Suppressor macrophage treated with lipopolysaccharide for 1 hour (primary cell): ENCODE measurements at places on chromosomes 3 and 15.

DNA sequence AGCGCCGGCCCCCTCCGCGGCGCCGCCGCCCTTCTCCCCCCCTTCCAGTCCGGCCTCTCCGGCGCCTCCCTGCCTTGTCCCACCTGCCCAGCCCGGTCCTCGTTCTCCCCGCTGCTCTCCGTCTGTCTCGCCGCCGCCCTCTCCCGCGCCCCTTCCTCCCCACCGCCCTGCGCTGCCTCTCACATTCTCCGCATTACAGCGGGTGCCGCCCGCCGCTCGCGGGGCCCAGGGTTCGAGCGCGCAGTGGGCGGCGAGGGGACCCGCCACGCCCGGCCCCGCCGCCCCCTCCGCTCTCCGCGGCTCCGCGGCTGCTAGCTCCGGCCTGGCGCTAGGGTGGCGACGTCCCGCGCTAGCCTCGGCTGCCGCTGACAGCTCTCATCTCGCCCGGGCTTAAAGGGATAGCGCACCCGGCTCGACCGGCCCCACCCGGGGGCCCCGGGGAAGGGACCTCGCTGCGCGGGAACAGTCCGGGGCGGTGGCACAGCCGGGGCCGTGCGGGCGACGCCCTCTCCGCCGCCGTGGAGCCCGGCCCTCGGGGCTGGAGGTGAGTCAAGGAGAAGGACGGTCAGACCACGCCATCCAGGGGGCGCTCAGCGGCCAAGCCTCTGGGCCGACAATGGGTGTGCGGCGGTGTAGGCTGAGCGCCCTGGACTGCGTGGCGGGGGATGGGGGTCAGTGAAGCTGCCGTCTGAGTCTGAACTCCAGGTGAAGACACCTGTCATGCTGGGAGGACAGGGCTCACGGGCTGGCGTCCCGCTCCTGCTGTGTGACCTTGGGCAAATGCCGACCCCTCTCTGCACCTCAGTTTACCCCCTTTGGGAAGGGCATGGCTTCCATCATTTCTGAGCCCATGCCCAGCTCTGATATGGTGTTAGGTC lies 187.4 kb upstream of the LINGO1 start:
- DNase-seq, result peak; percentile 52

DNA sequence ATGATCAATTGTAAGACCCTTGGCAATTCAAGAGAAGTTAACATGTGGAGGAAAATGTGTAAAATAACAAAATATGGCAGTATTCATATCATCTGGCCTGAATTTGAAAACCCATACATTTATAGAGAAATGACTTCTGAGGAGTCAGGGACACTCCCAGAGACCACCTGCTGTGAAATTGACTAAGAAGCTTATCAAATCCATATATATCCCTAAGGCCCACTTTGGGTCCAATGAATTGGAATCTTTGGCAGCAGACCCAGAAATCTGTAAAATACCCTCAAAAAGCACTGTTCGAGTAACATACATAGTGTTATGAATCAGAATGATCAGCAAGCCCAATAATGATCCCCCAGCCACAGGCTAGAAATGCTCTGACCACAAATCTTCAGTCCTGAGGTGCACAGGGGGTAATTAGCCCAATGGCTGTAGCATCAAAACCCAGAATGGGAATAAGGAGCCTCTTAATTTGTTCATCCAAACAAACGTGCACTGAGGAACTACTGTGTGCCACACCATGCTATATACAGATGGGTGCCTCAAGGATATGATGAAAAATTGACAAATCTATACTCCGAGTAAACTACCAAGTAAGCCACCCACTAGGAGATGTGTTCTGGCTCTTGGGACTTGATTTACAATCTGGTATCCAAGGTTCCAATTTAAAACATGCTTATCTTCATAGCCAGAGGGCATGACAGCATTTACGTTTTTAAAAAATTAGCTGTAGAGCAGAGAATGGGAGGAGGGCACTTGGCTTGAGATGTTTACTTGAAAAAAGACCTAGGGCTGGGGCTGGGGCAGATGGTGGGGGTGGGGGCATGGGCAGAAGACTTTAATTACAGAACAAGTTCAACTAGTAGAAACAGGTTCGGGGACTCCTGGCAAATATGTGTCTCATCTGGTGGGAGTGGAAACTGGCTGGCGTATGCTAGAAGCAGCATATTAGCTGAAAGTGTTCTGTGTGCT lies 9.1 kb upstream of the ARHGEF3 start:
- no peak for DNase-seq

GRCh38 chr15:42034628-42035434 lies 14.0 kb upstream of the PLA2G4E start:
- peak; percentile 39 for DNase-seq

GRCh38 chr15:41842229-41842628 lies 3.6 kb downstream of the PLA2G4B start:
- DNase-seq, result no peak

- DNase-seq, result no peak
Measured at GRCh38 chr15:59105854-59106253, 908 bp downstream of the CCNB2 start.

DNA sequence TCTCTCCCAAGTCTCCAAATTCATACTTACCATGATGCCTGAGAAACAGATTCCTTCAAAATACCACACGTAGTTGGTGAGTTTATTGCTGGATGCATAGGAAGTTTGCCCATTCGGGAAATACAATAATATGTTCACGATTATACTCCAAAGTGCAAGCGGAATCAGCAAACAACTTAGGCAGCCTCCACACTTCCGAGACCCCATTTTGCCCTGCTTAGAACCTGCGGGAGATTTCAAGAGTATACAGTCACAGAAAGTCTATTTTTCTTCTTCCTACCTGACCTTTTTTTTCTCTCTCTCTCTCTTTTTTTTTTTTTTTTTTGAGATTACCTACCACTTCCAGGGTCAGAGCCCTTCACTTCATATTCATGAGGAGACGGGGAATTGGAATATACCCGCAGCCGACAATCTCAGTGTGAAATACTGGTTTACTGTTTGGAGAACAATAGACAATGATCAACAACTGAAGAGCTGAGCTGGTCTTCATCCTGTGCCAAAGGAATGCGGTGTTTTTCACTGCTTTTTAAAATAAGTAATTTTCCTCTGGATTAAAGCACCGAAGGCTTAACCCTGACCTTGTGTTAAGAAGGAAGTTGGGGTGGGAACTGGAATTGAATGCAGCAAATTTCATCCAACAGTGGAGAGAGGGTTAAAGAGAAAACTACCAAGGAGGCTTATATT lies at the start of gene TM4SF18:
TSS of gene TM4SF18 (minus strand) at position 461 of the 684 bp plus-strand sequence. CDS start at position 207, 254 bp downstream.
- no peak for DNase-seq

GRCh38 chr3:15291589-15292541 lies 40.5 kb downstream of the SH3BP5 start:
- DNase-seq, result peak; percentile 60

DNA sequence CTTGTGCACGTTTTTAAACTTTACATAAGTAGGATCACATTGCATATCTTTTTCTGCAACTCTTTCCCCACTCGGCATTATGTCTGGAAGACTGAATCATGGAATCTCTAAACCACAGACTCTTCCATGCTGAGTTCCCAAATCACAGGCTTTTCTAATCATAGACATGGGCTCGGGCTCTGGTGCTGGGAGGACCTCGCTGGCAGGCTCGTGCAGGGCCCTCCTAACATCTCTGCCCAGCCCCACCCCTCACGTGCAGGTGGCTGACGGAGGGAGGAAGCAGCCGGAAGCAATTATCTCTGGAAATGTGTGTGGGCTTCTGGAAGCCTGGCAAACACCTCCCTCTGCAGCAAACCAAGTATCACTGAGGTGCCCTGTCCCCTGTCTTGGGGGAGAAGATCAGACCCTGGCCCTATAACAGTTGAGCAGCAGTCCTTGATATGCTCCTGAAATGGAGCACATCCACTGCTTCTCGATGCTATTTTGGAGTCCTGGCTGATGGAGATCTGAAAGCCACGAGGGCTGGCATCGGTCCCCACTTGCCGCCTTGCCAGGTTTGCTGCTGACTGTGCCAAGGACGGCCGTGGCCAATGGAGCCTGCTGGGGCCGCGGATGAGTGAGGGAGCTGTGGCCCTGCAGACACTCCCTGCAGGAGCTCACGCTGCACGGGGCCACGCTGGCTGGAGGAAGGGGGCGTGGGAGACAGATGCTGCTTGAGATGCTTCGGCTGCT lies 4.4 kb upstream of the IQSEC1 start:
- no peak for DNase-seq

GRCh38 chr3:134597390-134597970 lies 53.3 kb downstream of the KY start:
- DNase-seq, result no peak

- DNase-seq, result peak; percentile 32
Measured at GRCh38 chr15:89777073-89777751, 1.1 kb downstream of the MESP2 start.

DNA sequence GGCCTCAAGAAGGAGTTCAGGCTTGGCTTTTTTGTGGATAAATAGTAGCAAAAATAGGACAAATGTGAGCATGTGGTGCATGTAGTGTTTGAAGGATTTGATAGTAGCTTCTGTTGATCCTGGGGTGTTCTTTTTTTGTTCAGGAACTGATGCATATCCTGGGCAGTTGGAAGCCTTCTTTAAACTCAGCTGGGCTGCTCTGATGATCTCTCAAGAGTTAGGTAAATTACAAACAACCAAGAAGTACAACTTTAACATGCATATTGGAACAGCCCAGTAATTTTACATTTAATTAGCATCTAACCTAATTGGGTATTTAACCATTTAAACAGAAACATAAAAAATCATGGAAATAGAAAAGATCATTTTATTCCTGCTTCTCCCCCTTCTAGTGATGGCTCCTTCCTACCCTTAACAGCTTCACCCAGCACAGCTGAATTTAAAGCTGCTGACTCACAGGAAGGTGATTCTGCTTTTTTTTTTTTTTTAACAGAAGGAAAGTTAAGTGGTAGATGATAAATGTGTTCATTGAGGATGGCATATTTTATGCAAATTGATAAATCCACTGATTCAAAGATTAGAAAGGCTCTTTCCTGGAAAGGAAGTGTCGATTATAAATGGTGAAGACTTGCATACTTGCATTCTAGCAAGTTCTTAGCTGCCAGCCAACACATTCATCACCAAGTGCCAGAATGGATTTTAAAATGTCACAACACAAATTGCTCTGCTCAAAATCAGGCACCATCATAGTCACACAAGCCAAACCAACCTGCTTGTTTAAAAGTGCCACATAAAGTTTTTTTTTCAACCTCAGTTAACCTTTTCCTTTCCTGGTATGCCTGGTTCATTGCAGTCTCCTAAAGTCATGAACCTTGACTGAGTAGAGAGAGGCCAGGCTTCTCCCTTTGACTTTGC lies 20.0 kb downstream of the SLC35G2 start:
- peak; percentile 25 for DNase-seq

DNA sequence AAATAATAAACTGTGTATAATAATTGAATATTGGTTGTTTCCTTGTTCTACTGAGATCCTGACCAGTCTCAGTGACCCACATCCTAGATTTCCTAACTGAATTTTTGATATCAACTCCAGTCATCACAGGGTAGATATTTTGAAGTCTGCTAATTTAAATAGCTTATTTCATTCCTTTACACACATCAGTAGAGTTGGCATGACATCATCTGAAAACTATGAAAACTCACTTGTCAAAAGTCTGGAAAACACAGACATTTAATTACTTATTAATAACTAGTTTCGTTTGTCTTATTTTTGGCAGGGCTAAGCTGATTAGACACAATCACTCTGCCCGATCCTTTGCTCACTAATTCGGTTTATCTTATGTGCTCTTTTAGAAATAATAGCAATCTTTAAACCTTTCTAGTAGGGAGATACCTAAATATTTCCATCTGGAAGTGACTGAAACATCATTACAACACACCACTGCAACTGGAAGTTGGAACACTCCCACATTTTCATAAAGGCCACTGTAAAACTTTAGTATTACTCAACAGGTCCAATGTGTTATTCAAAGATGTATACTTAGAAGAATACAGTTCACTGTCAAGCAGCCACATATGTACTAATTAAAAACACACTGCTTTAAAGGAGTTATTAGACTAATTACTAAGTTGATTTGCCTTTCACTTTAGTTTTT lies 198.4 kb upstream of the ZNF717 start:
- no peak for DNase-seq

DNA sequence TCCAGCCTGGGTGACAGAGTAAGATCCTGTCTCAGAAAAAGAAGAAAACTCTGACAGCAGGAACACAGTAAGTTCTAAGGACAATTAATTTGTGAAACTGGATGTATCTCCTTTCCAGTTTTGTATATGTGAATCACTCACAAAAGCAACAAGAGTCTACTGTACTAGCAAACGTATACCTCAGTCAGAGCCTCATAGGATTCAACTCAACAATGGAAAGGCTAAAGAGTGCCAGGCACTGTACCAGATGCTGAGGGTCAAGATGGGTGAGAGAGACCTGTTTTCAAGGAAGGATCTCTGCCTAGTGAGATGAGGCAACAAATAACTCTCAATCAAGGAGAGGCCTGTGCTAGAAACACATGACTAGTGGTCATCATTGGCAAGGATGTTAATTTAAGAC lies 14.9 kb downstream of the TBL1XR1 start:
- DNase-seq, result no peak

DNA sequence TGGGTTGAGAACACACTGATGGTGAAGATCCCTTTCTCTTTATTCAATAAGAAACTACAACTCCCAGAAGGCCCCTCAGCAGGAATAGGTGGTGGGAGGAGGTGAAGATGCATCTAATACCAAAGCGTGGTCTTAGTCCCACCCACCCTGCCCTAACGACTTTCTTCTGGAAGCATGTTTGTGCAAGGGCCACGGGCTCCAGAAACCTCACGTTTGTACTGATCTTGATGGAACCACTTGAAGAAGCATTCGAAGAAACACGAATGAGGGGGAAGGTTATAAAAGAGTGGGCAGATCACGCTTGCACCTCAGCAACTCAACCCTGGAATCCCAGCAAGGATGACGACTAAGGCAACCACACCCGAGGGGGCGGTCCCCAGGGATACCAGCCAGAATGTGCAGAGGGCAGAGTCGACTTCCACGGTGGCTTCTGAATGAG lies 10.6 kb upstream of the SLC25A36 start:
- no peak for DNase-seq

DNA sequence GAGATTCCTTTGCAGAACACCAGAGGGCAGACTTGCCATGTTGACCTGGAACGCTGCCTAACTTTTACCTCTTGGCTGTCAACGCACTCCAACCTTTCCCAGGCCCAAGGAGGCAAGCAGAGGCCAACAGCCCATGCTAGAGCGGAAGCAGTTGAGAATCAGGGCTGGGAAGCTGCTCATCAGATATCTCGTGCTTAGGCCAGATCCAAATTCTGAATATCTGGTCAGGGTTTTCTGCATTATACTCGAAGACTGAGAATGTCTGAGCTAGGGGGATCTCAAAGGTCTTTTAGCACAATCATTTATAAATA lies 2.5 kb downstream of the XIRP1 start:
- DNase-seq, result peak; percentile 82

GRCh38 chr15:77025941-77026411 lies 31.1 kb downstream of the PSTPIP1 start:
- DNase-seq, result no peak
